ENCODE measurements at places on chromosomes 5 and 9.

- no peak for DNase-seq
Measured at GRCh38 chr9:15725953-15726352, 173.1 kb downstream of the CCDC171 start.

GRCh38 chr5:133367984-133368383 is 244.4 kb downstream of the FSTL4 start:
- DNase-seq, result no peak

- no peak for DNase-seq
Measured at GRCh38 chr5:36701085-36701698, 94.8 kb downstream of the SLC1A3 start.

DNA sequence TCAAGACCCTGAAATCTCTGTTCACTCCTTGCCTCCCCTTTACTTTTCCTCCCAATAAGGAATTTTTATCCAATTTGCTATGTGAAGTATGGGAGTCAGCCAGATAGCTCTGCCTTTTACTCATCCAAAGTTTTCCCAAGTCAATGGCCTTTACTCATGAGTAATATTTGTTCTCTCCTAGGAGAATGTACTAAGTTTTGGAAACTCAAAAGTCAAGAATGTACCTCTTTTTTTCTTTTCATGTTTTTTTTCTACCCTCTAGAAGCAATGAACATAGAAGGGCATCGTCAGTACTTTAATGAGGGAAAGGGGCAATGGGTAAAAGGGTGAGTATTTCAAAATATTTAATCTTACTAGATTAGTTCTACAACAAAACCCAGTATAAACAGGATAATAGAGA is 140.2 kb upstream of the SGCD start:
- no peak for DNase-seq

GRCh38 chr5:36396640-36397039 is 94.9 kb upstream of the RANBP3L start:
- no peak for DNase-seq

DNA sequence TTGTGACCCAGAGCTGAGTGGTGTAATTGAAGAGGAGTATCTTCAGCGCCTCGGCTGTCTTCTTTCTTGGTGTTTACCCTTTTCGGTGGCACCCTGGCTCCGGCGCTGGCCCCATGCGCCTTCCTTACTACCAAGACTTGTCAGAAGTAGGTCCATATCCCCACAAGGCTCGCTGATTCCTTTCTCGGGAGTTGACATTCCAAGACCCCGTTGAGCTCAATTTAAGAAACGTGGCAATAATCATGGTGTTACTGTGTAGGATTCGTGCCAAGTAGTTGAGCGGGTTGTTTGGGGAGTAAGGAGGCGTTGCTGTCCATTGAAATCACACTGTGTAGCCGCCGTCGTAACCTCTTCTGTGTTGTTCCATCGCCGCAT is 795 bp downstream of the NDUFAF2 start:
- DNase-seq, result no peak

- no peak for DNase-seq
Measured at GRCh38 chr9:34145165-34145564, 18.7 kb upstream of the DCAF12 start.

DNA sequence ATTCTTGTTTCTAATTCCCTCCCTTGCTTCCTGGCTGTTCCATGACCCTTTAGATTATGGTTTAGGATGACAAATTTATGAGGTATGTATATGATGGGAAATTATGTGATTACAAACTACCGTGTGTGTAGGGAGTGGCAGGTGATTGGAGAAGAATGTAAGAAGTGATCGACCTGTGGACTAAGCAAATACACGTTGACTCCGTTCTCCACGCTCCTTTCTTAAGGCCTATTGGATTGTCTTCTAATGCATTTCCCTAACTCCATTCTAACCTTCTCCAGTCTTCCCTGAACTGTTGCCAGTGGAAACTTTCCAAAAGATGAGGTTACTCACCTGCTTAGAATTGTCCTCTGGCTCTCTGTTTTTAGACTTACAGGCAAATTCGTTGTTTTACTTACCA is 36.6 kb downstream of the MVB12B start:
- no peak for DNase-seq
